ENCODE measurements at places on chromosomes 12 and 14.
A peak's percentile ranks its signal among the peaks of the same experiment; 100 is the strongest.

GRCh38 chr12:29241821-29242591 lies 92.9 kb downstream of the FAR2 start:
- peak; percentile 22 for DNase-seq

GRCh38 chr14:30641207-30641606 lies 19.1 kb downstream of the SCFD1 start:
- DNase-seq: no peak

GRCh38 chr12:127729381-127729780 lies 537.6 kb upstream of the TMEM132C start:
- no peak for DNase-seq

GRCh38 chr14:95220663-95221231 lies 63.4 kb upstream of the DICER1 start:
- no peak for DNase-seq

DNA sequence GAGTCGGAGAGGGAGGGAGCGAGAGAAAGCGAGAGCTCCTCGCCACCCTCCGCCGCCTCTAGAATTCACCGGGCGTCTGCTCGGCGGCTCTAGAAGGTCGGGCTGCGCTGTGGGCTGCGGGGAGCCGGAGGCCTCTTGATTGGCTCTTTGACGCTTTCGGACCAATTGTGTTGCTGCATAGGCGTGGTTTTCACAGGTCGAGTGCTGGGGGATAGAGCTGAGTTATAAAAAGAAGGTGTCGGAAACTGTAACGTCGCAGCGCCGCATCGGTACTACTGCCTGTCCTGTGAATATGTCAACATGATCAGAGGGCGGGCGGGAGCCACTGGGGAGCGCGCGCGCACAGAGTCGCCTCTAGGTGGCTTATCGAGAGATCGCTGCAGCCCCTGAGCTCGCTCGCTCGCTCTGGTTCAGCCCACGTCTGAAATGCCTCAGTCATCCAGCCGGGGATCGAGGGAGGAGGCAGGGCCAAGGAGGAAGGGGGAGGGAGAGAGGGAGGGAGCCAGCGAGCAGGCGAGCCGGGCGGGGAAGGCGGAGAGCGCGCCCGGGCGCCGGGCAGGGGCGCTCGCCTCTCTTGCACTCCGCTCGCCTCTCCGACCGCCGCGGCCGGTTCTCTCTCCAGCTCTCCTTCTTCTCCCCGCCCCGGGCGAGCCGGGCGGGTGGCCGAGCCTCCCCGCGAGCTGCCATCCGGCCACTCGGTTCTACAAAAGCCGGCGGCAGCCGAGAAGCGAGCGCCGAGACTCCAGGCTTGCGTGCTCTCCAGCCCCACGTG lies at the start of gene TBX3:
Gene TBX3, minus strand, starts transcription at position 78 of the 772 bp plus-strand sequence. CDS start 975 bp downstream, outside the sequence.
- DNase-seq: peak; percentile 73

DNA sequence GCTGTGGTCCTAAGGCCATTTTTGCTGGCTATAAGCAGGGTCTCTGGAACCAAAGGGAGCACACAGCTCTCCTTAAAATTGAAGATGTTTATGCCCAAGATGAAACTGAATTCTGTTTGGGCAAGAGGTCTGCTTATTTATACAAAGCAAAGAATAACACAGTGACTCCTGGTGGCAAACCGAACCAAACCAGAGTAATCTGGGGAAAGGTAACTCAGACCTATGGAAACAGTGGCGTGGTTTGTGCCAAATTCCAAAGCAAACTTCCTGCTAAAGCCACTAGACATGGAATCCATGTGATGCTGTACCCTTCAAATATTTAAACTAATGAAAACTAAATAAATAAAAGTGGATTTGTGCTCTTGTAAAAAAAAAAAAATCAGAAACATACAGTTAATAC lies 29.6 kb upstream of the BICDL1 start:
- no peak for DNase-seq

- DNase-seq: no peak
These were observed 34.7 kb downstream of the C12orf75 start for GRCh38 chr12:105365231-105365630.

- DNase-seq: no peak
These were observed 11.8 kb upstream of the TAMALIN start for GRCh38 chr12:51994959-51995358.

DNA sequence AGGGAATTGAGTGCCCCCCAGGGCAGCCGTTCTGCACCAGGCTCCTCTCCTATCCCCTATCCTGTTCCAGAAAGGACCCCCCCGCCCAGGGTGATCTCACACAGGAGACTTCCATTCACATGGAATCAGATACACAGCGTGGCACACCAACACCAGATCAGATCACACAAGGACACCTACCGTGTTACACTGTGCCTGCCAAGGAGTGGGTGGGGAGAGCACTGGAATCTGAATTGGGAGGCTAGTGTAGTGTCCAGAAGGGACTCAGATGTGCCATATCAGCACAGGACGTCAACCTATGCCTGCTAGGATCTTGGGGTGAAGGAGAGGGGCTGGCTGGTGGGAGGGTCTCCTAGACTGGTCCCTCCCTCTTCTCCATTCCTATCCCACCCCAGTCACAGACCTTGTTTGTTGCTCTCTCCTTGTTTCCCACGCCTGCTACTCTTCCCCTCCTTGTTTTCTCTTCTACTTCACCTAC lies 2.3 kb downstream of the PTMS start:
- no peak for DNase-seq

DNA sequence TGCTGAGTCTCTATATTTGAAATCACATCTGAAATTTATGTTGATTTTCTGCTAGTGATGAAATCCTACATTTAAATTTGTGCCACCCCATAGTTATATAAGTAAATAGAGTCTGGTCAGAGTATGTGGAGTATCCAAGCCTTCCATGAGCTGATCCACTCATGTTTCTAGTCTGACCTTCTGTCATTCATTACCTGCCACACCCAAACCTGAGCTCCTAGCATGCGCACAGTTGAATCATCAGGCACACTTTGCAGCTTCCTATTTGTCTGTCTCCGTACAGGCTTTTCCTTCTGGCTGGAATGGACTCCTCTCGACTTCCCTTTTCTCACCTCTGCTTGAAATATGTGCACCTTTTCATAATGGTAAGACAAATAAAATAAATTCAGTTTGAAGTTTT lies 45.3 kb upstream of the LRIG3 start:
- no peak for DNase-seq

DNA sequence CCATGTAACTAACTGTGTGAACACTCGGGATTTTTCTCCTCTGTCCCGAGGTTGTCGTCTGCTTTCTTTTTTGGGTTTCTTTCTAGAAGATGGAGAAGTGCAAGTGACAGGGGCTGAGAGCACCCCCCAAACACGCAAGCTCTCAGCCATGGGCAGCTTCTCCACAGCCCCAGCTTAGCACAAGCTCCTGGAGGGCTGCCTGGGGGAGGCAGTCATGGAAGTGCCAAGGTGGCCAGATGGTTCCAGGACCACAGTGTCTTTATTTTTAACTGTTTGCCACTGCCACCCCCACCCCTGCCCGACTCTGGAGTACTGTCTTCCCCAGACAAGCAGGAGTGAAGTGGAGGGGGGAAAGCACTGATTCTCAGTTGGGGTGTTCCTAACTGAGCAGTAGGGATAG lies 58.2 kb downstream of the ST8SIA1 start:
- no peak for DNase-seq

DNA sequence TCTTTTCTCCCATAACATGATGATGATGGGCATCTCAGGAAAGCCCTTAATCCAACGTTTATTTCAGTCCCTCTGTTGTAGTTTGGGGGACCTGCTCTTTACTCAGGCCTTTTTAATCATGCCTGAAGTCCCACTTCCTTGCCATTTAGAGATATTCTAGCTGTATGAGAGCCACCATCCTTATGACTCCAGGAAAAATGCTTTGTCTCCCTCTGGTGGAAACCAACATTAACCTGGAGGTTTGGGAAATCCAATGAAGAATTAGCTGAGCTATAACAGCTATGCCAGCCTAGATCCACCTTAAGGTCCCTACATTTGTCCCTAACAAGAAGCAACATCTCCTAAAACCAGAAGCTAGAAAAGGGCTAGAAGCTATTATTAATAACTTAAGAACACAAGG lies 1399.1 kb downstream of the LRFN5 start:
- no peak for DNase-seq

GRCh38 chr12:64745259-64745807 lies 13.9 kb downstream of the GNS start:
- DNase-seq: no peak

DNA sequence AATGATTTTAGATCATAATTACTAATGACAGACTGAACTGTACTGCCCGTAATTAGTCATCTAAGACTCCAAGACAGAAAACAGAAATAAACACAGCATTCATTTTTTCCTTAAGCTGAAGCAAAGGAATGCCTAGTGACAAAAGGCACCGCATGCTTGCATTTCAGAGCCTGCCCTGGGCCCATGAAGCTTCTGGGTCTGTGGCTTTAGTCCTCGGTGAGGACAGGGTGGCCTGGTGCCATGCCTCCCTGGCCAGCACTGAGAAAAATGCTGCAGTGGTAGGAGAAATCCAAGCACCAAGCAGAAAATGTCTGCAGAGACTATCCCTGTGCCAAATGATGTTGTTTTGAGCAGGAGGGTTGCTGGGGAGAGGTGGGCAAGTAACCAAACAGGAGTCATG lies 171.6 kb downstream of the CALM1 start:
- no peak for DNase-seq

DNA sequence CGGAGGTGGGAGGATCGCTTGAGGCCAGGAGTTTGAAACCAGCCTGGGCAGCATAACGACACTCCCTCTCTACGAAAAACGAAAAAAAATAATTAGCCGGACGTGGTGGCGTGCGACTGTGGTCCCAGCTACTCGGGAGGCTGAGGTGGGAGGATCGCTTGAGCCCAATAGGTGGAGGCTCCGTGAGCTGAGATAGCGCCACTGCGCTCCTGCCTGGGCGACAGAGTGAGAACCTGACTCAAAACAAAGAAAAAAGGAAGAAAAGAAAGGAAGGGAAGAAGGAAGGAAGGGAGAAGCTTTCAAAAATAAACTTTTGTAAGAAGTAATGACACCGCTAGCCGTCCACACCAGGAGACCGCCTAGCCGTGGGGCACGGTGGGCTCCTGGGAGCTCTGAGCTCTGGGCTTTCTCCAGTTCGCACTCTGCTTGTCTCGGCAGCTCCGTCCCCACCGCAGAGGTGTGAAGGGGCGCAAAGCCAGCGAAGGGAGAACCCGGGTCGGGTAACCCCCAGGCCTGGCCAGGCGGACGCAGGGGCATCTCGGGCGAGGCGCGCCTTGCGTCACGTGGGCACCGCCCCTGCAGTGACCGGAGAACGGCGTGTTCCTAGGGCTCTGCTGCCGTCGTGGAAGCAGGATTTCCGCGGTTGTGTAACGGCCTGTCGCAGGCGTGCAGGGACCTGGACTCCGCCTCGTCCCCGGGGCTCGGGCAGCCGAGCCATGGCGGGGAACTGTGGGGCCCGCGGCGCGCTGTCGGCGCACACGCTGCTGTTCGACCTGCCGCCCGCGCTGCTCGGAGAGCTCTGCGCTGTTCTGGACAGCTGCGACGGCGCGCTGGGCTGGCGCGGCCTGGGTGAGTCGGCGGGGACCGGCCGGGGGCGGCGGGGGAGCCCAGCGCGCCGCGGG lies at the start of gene IRAK3:
Gene IRAK3, plus strand, starts transcription at position 631 of the 902 bp plus-strand sequence. Its CDS starts 86 bp downstream, at position 717.
- peak; percentile 52 for DNase-seq

- DNase-seq: no peak
These were observed 39.4 kb downstream of the SDR9C7 start for GRCh38 chr12:56894698-56895368.

GRCh38 chr12:127145929-127146789 lies 1120.8 kb upstream of the TMEM132C start:
- DNase-seq: peak; percentile 80

- no peak for DNase-seq
These were observed 103.3 kb downstream of the INSM2 start for GRCh38 chr14:35637269-35637668.
